Renal cortex interstitium (tissue), 15 donors: ENCODE measurements at places on chromosomes 4 and X. TPM values are rescaled to one million over a fixed set of nuclear protein-coding genes. Genes with fewer than 3 reads are reported as not detected.

Gene ARMCX4
- 30.7 TPM for polyA plus RNA-seq

Gene FATE1
- polyA plus RNA-seq: 0.57 TPM

Gene GUCY1B1
- polyA plus RNA-seq: 71.1 TPM

GRCh38 chrX:101415180-101416145 lies 7.4 kb downstream of the HNRNPH2 start:
- DNase-seq: peak; percentile 58

- peak; percentile 43 for DNase-seq
Observed at GRCh38 chr4:52290466-52290865, 239.4 kb downstream of the SPATA18 start.

DNA sequence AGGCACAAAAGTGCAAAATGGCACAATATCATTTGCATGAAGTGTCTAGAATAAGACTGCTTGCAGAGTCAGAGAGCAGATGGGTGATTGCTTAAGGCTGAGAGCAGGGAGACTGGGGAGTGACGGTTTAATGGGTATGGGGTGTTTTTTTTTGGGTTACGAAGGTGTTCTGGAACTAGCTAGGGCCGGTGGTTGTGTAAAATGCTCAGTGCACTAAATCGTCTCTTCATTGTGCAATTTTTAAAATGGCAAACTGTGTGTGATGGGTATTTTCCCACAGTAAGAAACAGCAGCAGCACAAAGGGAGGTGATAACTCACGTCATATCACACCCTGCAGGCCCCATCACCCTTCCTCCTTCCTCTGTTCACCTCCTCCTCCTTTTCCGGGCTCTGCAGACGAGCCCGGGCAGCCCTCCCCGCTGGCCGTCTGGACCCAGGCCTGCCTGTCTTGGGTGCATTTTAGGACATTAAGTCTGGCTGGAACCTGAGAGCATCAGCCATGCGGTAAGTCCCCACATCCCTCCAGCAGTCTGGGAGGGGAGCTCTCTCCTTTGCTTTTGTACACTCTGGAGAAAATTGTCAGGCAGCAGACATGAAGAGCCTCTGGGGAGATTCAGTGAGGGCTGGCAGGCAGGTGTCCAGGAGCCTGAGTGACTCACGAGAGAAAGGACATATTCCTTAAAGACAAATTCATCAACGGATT lies 42.7 kb downstream of the ASMT start:
- DNase-seq: peak; percentile 39

DNA sequence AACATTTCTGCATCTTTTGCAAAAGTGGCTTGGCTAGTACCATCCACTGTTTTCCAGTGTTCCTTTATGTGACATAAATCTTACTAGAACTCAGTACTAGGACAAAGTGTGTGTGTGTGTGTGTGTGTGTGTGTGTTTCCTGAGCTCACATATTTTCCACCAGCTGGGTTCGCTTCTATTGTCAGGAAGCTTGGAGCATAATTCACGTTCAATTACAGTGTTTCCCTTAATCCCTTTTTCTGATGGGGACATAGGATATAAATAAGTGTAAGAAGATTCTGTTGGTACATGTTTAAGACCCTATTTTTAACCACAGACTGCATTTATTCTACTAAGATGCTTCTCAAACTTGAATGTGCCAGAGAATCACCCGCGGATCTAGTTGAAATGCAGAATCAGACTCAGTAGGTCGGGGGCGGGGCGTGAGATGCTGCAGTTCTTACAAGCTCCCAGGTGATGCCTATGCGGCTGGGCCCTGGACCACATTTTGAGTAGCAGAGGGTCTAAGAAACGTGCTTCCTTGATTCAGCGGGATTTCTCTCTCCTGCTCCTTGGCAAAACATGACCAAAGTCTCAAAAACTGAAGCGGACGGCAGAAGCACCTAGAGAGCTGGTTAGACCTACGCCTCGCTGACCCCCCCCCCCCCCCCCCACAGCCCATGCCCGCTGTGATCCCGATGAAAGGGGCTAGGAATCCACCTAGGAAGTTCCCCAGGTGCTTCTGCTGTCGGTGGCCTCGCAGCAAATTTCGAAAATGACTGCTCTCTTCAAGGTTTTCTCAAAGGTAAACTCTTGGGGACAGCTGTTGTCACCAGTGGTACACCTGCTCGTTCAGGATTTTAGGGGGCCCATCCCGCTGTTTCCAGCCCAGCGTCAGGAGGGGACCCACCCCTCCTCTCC lies 797 bp downstream of the CD99L2 start:
- peak; percentile 22 for DNase-seq
